ENCODE measurements at places on chromosomes 3 and 15. TPM values are rescaled to one million over a fixed set of nuclear protein-coding genes. Genes with fewer than 3 reads are reported as not detected.
A peak's percentile ranks its signal among the peaks of the same experiment; 100 is the strongest.

GRCh38 chr15:47616876-47617275, 100.4 kb upstream of the SEMA6D start:
- DNase-seq = no peak

DNA sequence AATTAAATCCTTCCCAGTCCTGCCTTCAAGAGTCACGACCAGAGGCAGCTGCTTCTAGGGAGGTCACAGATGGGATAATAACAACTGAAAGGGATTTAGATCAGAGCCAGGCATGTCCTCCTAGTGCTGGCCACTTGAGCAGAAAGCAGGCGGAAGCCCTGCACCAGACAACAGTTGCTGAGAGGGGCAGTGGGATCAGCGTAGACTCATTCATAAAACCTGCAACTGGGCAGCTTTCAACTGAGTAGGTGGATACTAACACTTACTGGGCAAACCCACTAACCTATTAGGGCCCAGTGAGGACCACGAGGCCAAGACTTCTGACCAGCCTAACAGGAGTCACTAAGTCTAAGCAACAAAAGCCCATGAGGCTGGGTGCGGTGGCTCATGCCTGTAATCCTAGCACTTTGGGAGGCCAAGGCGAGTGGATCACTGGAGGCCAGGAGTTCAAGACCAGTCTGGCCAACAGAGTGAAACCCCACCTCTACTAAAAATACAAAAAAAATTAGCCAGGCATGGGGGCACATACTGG, 67.0 kb downstream of the DAPK2 start:
- no peak for DNase-seq

Gene NEK10
- polyA plus RNA-seq = 3.1 TPM

GRCh38 chr3:12560505-12561190, 3.8 kb downstream of the MKRN2 start:
- no peak for DNase-seq

Gene ZNF860
- polyA plus RNA-seq = 0.23 TPM

DNA sequence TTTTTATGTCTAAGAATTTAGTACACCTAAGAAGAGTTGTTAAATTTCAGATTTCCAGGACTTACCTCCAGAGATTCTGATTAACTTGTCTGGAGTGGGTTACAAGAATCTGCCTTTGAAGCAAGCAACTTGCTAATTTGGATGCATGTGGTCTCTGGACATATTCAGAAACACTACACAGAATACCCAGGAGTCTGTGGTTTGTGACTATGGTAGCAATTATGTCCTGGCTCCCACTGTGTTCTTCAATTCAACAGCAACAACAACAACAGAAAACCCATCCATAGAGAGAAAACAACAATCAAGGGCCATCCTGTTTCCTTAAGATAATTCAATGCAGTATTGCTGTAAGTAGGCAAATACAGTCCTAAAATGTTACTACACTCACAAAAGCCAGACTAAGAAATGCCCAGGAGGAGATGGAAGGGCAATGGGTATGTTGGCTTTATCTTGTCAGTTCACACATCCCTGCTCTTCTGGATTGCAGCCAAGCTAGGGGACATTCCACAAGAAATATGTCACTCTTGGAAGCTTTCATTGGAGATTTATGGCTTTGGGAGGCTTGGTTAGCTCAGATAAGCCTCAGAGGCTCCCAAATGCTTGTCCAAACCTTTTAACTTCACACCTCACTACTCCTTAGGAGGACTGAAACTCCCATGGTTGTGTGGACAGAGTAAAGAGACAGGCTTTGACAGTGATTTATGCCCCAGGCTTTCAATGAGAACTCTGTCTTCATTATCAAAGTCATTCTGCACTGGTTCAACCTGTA, 99.4 kb upstream of the MRPL3 start:
- DNase-seq = no peak

GRCh38 chr15:36911322-36911944, 188.9 kb downstream of the MEIS2 start:
- no peak for DNase-seq

DNA sequence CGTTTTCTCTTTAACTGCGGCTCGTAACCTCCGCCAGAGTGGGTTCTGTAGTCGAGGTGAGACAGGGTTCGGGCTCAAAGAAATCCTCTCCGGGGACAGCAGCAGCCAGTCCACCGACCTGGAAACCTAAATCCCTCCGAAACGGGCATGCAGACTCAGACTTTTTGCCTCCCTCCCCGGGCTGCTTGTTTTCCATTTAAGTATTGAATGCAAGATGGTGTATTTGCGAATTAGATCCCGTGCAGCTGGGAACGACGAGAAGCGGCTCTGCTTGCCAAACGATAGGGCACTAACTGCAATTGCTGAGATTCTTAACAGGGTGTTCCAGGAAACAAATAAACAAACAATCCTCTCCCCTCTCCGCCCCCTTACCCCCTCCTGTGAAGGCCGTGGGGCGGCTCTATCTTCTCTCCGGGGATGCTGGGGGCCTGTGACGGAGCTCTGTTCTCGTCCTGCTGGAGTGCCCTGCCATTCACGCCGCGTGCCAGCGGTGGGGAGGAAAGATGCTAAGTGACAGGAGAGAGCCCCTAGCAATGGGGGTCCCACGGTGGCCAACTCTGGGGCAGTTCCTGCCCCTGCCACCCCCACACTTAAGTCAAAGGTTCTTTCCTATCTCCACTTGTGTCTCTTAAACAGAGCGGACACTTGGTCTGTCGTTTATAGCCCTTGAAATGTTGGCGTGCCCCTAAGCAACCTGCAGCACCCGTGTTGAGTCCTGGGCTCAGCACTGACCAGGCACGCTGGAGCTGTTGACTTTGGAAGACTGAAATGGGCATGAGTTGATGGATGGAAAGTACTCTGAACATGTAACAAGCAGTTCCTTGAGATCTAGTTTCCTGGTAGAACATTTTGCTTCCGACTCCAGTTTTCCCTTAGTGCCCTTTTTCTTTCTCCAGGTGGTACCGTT, 1.3 kb upstream of the ETV5 start:
- peak; percentile 71 for DNase-seq

All from right cardiac atrium (tissue), 5 donors.